ENCODE measurements at places on chromosomes 1 and 21.
A peak's percentile ranks its signal among the peaks of the same experiment; 100 is the strongest.

DNA sequence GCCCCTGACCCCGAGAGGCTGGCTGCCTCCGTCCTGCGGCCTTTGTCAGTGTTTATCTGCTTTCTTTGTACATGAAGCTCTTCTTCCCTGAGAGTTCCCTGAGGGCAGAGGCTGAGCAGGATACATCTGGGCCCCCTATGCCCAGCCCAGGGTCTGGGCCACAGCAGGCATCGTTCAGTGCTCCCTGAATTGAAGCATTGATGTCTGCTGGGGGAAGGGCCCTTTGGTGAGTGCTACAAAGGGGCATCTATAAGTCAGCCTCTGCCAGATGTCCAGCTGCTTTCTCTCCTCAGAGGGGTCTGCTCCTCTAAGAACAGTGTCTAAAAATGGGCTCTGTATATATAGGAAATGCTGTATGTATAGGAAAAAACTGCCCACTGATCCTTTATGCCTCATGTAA lies 2.1 kb downstream of the HEYL start:
- no peak for ATAC-seq

GRCh38 chr1:219781491-219781890 lies 146.9 kb downstream of the SLC30A10 start:
- no peak for ATAC-seq

DNA sequence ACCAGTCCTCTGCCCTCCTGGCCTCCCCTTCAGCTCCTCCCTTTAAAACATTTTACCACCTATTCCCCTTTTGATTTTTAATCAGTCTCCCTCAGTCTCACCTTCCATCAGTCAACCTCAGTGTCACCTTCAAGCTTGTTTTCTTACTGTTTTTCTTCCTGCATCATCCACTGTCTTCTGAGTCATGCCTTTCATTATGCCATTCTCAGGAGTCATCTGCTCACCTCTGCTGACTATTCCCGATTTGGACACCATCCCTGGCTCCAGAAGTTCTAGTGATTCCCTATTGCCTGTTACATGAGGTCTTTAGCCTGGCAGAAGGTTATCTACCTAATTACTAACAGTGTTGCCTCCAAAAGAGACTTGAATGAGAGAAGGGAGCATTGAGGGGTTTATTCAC lies 23.9 kb downstream of the NFASC start:
- no peak for ATAC-seq

- ATAC-seq: no peak
Observed at GRCh38 chr1:94773931-94774422, 46.2 kb upstream of the SLC44A3 start.

GRCh38 chr1:24075590-24075854 lies 36.4 kb downstream of the MYOM3 start:
- no peak for ATAC-seq

DNA sequence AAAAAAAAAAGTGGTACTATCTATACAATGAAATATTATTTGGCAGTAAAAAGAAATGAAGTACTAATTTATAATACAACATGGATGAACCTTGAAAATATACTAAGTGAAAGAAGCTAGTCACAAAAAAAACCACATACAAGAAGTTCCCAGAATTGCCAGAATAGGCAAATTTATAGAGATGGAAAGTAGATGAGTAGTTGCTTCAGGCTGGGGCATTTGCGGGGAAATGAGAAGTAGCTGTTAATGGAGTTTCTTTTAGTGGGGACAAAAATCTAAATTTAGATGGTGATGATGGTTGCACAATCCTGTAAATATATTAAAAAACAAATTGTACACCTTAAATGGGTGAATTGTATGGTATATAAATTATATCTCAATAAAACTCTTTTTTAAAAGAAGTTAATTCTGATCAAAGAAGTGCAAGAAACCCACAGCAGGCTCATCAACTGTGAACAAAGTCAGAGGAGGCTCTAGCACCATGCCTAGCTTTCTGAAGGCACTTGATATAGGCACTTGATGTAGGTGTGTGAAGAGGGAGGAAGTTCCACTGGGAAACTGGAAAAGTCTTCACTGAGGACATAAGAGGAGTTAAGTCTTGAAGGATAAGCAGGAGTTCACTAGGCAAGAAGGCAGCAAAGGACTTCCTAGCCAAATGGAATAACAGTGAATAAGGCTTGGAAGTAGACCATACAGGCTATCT lies 52.5 kb downstream of the DMAP1 start:
- no peak for ATAC-seq

DNA sequence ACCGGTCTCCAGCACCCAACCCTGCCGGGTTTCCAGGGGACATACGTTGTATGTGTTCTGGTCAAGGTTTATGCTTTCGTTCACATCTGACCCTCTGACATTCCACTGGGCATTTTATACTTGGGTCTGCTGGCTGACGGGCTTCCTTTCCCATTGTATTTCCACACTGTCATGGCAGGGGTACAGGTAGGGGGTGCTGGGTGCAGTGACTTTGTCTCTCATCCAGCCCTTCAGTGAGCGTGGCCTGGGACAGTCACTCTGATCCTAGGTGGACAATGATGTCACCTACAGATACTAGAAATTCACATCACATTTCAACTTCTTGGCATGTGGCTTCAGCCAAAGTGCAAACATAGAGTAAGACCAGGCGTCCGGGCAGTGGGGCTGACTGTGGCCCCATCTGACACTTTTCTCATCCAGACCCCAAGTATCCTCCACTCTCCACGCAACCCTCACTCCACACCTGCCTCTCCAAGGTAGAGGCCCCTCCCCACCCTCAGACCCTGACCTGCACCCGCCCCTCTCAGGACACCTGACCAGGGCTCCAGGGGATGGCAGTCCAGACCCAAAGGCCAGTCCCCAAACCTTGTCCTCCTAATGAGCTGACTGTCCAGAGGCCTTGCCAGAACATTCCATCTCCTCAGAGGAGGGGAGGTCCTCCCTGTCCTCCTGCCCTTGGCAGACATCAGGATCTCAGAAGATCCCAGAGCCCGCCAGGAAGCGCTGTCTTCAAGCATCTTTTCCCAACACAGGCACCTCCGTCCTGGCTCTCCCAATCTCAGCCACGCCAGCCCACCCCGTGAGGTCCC lies 743 bp upstream of the KRTAP10-10 start:
- ATAC-seq: no peak

GRCh38 chr1:50521703-50522102 lies 98.5 kb upstream of the DMRTA2 start:
- ATAC-seq: no peak

- peak; percentile 41 for ATAC-seq
Observed at GRCh38 chr1:37919277-37919676, 27.6 kb downstream of the INPP5B start.

- ATAC-seq: no peak
Observed at GRCh38 chr1:1914971-1915692, at the start of gene CALML6. CALML6 (plus strand) TSS chr1:1915260; CDS start chr1:1915281, 21 bp downstream.

DNA sequence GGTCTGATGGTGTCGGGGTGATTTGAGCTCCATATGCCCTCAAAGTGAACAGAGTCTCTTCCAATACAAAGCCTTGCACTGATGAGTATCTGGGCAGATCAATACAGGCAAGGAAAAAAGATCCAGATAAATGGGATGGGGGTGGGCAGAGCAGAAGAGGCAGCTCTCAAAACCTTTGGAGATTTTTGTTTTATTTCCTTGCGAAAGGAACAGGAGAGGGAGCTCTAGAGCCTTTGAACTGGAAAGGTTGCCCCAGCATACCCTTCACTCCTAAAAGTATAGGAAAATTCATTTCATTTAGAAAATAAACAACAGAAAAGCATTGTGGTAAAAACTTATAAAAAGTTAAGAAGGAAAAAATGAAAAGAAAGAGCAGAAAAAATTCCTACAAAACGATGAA lies 31.4 kb upstream of the OLIG2 start:
- ATAC-seq: peak; percentile 52

DNA sequence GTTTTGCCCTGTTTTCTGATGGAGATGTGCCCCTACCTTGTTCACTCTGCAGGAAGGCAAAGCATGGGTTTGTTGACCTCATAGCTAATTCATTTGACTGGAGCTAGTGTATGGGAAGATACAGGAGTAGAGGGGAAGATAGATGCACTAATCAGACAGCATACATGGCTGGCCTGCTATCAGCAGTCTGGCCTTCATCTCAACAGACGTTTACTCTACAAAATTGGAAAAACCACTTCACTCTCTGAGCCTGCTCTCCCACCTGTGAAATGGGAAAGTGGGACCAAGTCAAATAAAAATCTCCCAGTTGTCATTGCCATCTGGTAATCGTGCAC lies 235.2 kb upstream of the RAB4A start:
- no peak for ATAC-seq

- ATAC-seq: no peak
Observed at GRCh38 chr1:11519629-11520031, 40.7 kb downstream of the DISP3 start.

DNA sequence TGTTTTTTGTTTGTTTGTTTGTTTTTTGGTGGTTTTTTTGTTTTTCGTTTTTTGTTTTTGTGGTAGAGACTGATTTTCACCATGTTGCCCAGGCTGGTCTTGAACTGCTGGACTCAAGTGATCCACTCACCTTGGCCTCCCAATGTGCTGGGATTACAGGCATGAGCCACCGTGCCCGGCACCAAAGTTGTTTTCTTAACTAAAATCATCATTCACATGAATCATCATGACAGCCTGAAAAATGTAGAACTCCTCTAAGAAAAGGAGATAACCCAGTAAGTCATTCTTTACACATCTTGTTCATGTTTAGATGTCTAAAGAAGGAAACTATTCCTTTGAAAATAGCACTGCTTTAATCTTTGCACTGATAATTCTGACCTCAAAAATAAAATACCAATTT lies 37.5 kb downstream of the DISP1 start:
- no peak for ATAC-seq

GRCh38 chr1:167375949-167376348 lies 142.4 kb downstream of the CD247 start:
- no peak for ATAC-seq

DNA sequence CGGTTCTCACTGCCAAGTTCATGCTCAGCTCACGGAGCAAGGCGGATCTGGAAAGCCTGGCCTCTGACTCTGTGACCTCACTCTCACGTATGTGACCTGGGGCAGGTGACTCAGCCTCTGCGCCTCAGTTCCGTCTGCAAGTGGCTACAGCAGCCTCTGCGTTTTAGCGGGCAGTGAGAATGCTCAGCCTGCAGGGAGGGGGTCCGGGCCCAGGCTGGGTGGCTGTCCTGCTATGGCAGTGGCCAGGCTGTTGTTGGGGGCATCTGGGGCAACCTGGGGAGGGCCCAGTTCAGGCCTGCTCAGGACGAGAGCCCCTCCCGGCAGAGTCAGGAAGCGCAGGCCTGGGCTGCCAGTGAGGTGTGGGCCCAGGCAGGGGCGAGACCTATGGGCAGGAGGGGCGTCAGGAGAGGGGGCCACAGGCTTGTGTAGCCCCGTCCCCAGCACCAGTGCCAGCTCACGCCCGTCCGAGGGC lies 27.9 kb downstream of the ARHGEF16 start:
- peak; percentile 24 for ATAC-seq

- no peak for ATAC-seq
Observed at GRCh38 chr1:113211467-113211866, 138.5 kb downstream of the LRIG2 start.

DNA sequence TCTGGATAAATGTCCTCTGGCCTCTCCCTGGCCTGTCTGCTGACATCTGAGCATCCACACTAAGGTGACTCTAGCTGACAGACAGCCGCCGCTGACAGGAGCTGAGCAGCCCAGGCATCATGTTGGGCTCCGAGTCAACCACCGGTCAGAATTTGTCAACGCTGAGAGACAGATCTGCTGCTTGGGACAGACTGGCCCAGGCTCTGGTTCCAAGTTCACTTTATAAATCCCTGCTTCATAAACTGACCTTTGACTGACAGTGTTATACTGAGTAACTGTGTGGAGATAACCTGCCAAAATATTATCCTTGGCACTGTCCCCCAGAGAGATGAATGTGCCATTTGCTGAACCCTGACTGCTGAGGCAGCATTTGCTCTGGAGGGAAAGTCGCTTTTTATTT lies 616.7 kb downstream of the NPHP4 start:
- ATAC-seq: no peak

- peak; percentile 36 for ATAC-seq
Observed at GRCh38 chr1:28370239-28371009, 884 bp downstream of the PHACTR4 start.

DNA sequence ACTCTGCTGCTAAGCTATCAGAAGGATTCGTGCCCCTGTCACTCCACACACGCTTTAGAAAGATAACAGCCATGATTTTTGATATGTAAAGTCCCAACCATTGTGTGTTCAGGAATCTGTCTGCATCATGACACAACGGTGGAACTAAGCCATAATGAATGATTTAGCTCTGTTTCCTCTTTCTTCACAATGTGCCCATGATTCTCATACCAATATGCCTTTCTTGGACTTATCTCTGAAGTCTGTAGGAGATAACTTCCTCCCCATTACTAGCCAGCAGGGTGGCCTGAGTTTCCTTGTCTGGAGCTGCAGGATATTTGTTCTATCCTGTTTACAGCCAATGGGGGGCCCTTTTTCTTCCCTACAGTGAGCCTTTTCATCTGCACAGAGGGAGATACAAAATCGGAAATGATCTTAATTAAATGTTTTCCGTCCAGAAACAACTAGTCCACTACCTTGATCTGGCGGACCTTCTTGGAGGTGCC lies 511.7 kb downstream of the USP25 start:
- ATAC-seq: peak; percentile 56

- ATAC-seq: peak; percentile 84
Observed at GRCh38 chr1:223683586-223684487, 18.3 kb upstream of the CAPN8 start.

GRCh38 chr1:164678136-164678700 lies 119.2 kb downstream of the PBX1 start:
- peak; percentile 84 for ATAC-seq

DNA sequence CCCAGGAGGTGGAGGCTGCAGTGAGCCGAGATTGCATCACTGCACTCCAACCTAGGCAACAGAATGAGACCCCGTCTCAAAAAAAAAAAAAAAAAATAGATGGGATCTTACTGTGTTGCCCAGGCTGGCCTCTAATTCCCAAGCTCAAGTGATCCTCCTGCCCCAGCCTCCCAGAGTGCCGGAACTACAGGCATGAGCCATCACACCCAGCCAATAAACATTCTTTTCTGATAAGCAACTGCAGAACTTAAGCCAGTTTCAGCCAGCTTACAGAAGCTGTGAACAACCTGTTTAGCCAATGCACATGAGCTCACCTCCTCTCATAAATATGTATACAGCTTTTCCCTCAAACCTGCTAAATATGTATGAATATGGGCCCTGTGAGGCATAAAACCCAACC lies 3.1 kb upstream of the MIIP start:
- no peak for ATAC-seq

- no peak for ATAC-seq
Observed at GRCh38 chr1:228500143-228500734, 13.1 kb downstream of the RNF187 start.

DNA sequence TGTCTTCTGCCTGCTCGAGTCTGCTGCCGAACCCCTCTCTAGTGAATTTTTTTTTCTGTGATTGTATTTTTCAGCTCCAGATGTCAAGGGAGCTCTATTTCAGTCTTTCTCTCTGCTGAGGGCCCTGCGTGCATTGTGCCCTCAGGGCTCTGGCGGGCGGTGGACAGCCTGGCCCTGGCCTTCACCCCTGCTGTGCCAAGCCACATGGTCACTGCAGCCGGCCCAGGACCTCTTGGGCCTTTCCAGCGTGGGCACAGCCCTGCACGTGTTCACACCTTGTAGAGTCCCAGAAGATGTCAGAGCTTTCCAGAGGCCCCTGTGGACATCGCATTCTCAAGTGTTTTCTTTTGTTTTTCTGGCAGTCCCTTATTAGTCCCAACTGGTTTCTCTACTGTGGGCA lies 55.7 kb downstream of the PCNT start:
- no peak for ATAC-seq
